Stimulated activated CD8-positive, alpha-beta memory T cell treated with anti-CD3 and anti-CD28 coated beads, Interleukin-4, amount 100 ng/mL, for 4 hours (primary cell): ENCODE measurements at places on chromosomes 2 and 18.

DNA sequence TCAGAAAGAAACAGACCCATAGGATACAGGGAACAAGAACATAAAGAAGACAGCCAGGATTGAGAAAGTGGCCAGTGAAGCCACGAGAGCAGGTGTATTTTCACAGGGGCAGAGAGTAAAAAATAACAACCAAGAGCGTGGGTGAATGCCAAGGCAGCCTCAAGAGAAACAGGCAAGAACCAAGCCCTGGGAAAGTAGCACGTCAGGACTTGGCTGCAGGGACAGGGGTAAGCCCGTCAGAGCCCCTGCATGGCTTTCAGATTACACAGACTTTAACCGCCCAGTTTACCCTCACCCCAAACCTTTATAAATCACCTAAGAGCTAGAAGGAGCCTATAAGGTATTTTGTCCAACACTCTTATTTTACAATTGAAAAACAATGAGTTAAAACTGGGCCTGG is 43.7 kb downstream of the ARL4C start:
- DNase-seq, result no peak

DNA sequence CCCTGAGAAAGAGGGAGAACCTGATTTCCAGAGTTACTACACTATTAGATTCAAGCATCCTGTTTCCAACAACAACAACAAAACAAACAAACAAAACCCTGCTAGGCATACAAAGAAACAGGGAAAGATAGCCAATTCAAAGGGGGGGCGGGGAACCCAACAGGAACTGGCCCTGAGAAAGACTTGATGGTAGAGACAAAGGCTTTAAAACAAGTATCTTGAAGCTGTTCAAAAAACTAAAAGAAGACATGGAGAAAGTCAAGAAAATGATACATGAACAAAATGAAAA is 147.1 kb downstream of the THADA start:
- no peak for DNase-seq

DNA sequence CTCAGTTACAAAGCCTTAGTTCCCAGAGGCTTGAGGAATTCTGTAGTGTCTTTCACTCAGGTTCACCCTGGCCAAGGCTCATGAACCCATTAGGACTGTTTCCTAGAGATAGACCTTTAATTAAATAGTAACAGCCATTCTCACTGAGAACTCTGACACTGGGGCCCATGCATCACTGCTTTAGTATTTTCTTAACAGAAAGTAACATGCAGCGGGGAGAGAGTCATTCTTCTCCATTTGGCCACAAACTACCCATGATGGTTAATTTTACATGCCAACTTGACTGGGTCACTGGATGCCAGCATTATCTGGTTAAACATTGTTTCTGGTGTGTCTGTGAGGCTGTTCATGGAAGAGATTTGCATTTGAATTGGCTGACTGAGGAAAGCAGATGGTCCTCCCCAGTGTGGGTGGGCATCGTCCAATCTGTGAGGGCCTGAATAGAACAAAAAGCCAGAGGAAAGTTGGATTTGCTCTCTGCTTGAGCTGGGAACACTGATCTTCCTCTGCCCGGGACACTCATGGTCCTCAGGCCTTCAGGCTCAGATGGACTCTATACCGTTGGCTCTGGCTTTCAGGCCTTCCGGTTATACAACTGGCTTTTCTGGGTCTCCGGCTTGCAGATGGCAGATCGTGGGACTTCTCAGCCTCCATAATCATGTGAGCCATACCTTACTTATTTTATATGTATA is 5.6 kb upstream of the CPLX4 start:
- DNase-seq, result no peak

GRCh38 chr2:47724221-47724981 is 58.5 kb upstream of the MSH6 start:
- DNase-seq, result no peak

GRCh38 chr2:7377916-7378569 is 460.8 kb downstream of the RNF144A start:
- no peak for DNase-seq
